Posterior cingulate gyrus (tissue), 11 donors: ENCODE measurements at places on chromosomes 7 and 10.
A peak's percentile ranks its signal among the peaks of the same experiment; 100 is the strongest.

DNA sequence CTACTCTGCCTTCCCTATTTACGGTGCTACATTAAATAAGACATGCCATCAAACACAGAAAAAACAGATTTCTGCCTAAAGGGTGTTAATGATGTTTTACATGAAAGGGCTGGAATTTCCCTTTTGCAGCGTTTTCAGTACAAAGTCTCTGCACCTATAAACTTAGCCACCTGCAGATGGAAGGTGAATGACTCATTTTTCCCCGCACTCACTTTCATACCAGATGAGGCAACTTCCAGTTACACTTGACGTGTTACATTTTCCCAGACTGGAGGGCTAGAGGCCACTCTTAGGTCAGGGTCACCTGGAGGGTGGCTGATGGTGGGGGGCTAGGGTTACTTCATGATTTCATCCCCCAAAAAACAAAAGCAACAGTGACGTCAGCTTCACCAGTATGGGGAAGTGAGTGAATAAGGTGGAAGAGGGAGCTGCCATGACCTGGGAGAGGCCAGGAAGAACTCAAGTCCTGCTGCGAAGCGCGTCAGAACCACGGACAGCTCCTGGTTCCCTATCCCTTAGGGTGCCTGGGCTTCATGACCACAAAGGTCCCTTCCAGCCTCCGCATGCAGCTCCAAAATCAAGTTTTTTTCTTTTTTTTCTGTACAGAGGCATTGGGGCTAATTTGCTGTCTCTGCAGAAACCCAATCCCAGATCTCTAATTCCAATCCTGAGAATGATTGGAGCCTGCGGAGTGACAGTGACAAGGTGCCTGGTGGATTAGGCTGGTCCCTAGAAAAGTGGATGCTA, 94.0 kb downstream of the ADARB2 start:
- no peak for DNase-seq

GRCh38 chr7:140080919-140081318, 18.2 kb upstream of the PARP12 start:
- no peak for DNase-seq

DNA sequence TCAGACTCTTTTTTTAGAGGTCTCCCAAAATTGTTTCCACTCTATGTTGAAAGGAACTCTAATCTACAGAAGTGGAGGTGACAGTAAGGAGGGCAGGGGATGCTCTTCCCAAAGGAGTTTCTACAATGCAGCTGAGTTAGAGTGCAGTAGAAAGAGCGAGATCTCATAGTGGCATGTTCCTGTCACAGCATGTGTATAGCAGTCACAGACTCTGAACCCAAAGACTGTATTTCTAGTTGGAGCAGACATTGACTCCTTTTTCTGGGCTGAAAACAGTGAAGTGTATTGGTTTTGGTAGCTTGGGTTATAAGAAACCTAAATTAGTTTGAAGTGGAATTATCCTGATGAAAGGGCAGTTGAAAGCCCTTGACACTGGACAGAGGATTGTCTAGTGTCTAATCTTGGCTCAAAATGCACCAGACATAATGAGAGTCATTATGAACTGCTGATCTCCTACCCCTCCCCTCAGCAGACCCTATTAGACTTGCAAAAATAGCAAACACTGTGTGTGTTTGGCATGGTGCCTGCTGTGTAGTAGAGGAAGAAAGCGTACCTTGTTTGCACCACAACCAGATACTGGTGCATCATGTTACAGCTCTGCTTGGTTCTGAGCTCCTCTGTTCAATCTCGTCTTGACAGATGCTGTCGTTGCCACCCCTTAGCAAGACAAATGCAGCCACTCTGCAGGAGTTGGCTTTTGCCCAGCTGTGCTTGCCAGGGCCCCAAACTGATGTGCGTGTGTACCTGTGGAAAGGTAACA, 336.0 kb downstream of the AUTS2 start:
- peak; percentile 94 for DNase-seq

DNA sequence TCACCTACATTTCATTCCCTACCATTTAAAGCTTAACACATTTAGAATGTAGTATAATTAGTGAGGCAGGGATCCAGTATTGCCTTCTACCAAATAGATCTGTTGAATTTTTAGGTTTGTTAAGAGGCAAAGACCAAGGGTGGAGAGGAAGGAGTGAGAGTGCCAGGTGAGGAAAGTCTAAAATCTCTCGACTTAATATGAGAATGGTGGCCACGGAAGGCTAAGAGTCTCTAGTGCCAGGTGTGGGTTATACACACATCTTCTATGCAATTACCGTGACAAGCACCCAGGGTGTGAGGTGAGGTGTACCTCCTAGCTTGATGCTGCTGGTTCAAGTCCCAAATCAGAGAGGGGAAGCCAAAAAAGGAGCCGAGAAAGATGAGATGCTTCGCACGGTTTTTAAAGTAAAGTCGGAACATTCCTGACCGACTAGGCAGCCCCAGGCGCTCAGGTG, 439 bp downstream of the IQUB start:
- no peak for DNase-seq

DNA sequence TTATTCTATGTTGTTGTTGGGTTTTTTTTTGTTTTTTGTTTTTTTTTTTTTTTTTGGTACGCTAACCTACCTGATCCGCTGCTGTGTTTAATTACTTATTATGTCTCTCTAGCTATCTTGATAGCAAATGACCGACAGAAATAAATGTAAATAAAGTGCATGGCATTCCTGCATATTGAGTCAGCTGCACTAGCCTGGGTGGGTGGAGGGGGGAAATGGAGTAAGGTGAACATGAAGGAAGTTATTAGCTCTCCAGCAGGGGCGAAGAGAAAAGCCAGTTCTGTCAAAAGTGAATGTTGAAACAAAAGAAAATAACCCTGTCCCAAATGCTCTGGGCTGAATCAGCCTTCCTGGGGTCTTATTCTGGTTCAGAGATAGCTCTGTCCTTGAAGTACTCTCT, 210.7 kb upstream of the MDFIC start:
- no peak for DNase-seq

DNA sequence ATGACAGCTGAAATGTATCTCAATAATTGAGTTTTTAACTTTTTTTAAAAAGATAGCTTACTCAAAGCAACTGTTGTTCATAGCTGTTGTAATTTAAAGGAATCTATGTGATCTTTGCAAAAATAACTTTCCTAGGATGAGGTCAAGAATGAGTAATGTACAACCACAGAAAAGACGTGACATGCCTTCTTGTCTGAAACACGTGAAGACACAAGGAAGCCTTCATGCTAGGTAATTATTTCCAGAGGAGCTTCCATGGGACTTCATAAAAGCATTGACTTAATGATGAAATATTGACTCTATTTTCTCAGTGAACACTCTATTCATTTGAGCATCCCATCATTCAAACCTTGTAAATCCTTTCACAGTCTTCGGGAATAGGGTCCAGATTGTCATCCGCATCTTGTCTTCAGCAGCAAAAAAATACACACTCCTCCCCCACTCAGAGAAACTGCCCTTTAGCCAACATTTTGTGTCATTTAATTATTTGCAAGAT, 528.0 kb downstream of the NRG3 start:
- no peak for DNase-seq

DNA sequence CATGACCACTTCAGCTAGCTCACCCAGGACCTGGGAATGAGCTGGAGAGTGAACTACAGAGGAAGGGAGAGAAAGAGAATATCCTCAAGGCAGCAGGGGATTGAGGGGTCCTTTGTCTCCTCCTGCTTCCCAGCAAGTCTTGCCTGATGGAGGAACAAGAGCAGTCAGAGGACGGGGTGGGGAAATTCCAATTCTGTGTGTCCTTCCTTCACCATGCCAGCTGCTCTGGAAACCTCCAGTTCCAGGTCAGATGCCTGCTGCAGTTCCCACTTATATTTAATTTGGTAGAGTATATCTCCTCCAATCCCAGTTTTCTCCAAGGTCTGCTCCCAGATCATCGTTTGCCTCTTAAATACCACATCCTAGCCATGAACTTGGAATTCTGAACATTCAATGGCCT, 21.4 kb upstream of the LEP start:
- DNase-seq = no peak

GRCh38 chr10:6176691-6177231, 26.0 kb upstream of the PFKFB3 start:
- no peak for DNase-seq

DNA sequence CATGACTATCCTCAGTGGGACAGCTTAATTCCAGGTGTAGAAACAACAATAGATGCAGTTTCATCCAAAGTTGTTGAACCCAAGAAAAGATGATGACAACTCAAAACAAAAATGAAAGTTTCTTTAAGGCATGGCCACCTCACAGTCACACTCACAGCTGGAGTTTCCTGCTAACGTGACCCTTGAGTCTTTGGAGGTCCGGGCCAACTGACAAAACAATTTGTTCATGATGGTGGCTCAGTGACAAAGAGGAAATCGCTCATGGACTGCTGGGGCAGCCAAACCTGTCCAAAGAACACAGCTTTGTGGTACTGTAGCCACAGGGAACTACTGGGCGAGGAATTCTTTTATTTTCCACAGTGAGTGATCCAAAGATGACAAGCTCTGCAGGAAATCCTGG, 96.0 kb upstream of the JCAD start:
- DNase-seq = no peak

DNA sequence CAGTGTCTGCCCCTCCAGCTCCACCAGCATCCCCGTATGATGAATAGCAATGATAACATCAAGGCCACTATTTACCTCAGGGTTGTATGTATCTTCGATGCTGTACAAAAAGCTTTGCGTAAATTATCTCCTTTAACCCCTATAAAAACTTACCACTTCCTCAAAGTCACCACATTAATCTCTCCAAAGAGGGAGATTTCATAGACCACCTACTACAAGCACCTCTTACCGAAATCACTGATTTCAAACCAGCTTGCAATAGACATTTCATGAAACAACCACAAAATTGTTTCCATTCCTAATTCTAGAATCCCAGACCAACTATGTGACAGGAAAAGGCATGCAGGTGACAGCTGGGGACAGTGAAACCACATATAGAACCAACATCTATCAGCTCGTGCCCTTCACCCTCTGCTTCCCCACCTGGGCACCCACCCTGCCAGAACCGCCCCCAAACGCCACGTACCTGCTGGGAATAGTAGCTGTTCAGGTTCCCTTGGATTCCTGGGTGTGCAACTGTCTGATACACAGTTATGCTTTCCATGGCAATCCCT, 20.1 kb upstream of the MMP21 start:
- DNase-seq = no peak

- DNase-seq = no peak
Observed at GRCh38 chr7:1012716-1013095, 29.7 kb downstream of the CYP2W1 start.

GRCh38 chr10:120729547-120729946, 121.6 kb upstream of the WDR11 start:
- no peak for DNase-seq

DNA sequence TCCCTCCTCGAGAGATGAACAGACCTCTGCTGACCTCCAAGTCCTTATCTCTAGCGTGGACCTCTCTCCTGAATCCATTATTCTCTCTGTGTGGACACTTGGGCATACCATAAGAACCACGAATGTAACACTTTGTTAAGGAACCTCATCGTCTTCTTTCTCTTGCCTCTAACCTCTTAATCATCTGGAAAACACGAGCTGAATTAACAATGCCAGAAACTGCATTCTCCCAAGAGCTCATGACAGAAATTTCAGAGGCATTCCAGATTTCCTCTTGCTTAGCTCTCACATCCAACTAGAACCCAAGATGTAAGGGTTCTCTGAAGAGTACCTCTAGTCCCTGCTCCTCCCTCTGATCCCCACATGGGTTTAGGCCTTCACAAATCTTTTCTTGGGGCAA, 101.5 kb downstream of the TRIL start:
- DNase-seq = no peak

- no peak for DNase-seq
Observed at GRCh38 chr10:125248489-125248888, 88.1 kb upstream of the CTBP2 start.

- no peak for DNase-seq
Observed at GRCh38 chr7:129835569-129835968, 117.2 kb downstream of the UBE2H start.

DNA sequence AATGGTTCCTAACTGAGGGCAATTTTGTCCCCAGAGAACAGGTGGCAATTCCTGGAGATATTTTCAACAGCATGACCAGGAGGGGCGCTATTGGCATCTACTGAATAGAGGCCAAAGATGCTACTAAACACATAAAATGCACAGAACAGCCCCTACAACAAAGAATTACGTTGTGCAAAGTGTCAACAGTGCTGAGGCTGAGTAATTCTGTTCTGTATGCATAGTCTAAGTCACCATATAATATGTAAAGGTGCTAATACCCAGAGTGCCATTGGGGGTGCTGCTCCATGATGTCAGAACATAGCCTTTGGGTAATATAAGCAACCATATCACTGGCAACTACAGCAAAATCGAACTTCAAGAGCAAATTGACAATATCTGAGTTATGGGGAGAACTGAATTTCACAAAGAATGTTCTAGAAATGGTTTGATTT, 213.3 kb upstream of the PHYHIPL start:
- DNase-seq = no peak

DNA sequence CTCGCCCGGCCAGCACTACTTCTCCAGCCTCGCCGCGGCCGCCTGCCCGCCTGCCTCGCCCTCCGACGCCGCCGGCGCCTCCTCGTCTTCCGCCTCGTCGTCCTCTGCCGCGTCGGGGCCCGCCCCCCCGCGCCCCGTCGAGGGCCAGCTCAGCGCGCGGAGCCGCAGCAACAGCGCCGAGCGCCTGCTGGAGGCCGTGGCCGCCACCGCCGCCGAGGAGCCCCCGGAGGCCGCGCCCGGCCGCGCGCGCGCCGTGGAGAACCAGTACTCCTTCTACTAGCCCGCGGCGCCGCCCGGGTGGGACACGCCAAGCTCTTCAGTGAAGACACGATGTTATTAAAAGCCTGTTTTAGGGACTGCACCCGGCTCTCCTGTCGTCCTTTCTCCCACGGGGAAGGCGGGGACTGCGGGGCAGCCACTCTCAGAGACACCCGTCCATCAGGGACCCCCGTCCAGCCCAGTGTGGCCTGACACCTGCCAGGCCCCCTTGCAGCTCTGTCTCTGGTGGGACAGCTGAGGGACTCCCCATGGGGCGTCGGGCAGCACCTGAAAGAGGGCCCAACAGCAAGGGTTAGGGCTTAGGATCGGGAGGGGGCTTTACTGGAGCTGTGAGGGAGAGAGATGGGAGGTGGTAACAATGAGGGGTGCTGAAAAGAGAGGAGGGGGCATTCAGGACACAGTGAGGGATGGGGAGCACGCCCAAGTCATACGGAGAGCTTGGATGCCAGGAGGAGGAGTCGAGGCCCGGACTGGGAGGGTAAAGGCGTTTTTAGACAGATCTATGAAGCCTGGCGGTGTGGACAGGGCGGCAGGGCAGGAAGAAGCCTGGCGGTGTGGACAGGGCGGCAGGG, 34.7 kb downstream of the SPDYE6 start:
- no peak for DNase-seq

DNA sequence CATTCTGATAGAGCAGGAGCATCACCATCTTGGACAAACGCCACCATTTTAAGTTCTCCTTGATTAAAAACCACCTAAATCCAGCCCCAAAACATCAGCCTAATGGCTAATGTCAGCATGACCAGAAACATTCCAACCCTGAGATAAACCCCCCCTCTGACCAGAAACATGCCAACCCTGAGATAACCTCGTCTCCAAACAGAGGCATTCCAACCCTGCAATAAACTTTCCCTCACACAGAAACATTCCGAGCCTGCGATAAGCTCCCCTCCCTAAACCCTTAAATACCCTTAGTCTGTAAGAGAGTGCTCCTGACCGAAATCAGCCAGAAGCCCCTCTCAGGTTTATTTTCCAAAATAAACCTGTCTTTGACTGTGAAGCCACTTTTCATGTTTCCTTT, 76.5 kb downstream of the ADARB2 start:
- DNase-seq = no peak

- DNase-seq = no peak
Observed at GRCh38 chr10:96244354-96244753, 27.0 kb downstream of the BLNK start.

GRCh38 chr10:89600041-89600440, 45.0 kb downstream of the PANK1 start:
- no peak for DNase-seq

- no peak for DNase-seq
Observed at GRCh38 chr10:133453516-133454203, at the start of gene SCART1. Gene SCART1 (plus strand): TSS chr10:133453945. CDS start chr10:133453998, 53 bp downstream.
